ENCODE measurements at places on chromosomes 11 and 22.

DNA sequence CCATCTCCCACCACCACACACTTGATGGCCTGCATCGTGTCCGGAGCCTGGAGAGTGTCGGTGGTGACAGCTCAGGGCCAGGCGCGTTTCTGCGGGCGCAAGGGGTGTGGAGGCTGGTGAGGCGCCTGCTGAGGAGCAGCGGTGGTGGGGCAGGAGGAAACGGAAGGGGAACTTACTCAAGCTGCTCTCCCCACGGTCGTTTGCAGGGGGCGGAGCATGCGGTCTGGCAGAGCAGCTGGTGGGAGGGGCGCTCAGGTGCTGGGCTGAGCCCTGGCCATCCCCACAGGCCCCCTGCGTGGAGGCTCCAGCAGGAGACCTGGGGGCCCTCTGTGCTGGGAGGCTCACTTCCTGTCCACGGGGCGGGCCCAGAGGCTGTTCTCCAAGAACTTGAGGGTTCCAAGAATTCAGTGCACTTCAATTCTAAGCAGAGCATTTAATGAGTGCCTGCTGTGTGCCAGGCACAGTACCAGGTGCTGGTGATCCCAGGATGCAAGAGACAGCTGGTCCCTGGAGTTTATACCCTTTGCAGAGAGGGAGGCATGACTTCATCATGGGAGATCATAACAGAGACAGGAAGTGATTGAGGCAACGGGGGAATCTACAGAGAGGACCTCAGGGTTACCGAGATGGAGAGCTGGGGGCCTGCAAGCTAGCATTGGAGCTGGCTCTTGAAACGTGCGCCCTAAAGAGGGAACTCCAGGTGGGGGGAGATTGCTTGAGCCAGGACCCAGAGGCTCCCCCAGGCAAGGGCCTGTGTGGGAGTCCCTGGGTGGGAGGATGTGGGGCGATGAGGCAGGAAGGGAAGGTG is at the start of gene RAC2:
TSS of gene RAC2 (minus strand) at position 156 of the 808 bp plus-strand sequence. CDS start at position 35, 121 bp downstream.
- DNase-seq: peak; percentile 96

DNA sequence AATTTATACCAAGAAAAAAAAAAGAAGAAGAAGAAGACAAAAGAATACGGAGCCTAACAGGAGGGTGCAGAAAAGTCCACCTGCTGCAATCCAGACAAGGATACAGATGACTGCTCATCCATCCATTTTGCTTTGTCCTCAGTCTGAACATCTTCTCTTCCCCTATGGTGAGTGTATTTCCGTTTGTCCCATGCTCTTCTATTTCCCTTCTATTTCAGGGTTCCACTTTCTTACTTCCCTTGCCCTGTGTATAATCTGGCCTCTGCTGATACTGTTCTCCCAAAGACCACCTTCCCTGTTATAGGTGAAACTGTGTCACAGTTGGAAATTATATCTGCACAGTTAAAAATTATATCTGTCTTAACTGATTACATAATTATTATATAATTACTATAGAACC is 48.7 kb upstream of the USP47 start:
- no peak for DNase-seq

GRCh38 chr11:8219257-8220021 is 44.2 kb downstream of the LMO1 start:
- no peak for DNase-seq

DNA sequence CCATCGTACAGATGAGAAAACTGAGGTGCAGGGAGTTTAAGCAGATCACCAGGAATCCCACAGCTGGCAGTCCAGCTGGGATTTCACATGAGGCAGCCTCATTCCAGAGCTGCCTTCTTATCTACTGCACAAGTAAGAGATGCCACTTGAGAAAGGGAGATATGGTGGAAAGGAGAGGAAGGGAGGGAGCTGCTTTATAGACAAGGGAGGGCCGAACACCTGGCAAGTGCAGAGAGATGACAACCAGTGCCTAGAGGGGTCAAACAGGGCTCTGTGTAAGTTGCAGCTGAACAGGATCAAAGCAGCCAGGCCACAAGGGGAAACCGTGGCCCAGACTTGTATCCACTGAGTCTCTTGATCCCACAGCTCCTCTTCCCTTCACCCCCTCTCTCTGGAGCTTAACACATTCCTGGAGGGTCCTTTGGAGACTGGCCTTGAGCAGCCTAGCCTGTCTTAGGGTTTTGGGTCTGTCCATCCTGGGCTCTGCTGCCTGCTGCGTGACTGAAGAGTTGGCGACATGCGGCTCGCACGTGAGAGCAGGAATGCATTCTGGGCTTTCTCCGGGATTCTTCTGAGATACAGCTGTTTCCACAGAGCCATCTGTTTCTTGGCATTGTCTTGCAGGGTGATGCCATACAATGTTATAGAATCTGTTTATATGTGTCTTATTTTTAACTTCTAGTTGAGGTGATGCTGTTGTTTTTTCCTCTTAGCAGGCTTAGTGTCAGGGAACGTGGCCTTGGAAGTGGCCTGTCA is 268.5 kb upstream of the SYN3 start:
- DNase-seq: no peak

DNA sequence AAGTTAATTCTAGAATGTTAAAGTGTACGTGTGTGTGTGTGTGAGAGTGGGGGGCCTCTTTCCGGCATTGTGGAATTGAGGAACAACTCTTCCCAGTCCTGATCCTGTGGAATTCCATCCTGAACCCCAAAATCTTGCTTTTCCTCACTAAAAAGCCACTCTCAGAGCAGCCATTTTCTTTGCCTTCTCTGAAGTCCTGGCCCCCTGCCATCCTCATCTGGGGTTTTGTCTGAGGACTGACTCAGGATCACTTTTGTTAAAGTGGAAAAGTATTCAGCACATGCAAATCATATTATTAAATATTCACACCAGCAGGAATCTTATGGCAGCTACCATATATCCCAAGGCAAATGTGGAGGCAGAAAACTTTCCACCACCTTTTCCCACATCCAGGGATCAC is 3.8 kb downstream of the SCN4B start:
- no peak for DNase-seq

DNA sequence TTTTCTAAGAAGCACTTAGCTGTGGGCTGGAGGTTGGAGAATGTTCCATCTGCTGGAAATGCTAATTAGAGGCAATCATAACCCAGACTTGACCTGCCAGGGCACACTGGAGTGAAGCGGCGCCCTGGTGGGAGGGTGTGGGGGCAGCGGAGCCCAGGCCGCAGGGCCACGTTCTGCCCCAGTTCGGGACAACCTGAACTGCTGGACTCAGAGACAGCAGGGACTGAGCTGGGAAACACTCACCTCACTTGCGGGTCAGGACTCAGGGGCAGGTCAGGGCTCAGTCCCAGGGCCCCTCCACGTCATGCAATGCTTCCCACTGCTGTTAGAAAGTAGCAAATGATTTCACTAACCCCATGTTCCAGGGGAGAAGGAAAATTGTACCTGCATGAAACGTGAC is 316.4 kb downstream of the NTM start:
- DNase-seq: no peak

- DNase-seq: no peak
Observed at GRCh38 chr11:12628314-12628713, 45.9 kb upstream of the TEAD1 start.

All from activated effector memory CD4-positive, alpha-beta T cell treated with anti-CD3 and anti-CD28 coated beads, Interleukin-2, amount 50 U/mL, for 16 hours (primary cell).